ENCODE measurements at places on chromosomes 1 and 21. TPM values are rescaled to one million over a fixed set of nuclear protein-coding genes. Genes with fewer than 3 reads are reported as not detected.

DNA sequence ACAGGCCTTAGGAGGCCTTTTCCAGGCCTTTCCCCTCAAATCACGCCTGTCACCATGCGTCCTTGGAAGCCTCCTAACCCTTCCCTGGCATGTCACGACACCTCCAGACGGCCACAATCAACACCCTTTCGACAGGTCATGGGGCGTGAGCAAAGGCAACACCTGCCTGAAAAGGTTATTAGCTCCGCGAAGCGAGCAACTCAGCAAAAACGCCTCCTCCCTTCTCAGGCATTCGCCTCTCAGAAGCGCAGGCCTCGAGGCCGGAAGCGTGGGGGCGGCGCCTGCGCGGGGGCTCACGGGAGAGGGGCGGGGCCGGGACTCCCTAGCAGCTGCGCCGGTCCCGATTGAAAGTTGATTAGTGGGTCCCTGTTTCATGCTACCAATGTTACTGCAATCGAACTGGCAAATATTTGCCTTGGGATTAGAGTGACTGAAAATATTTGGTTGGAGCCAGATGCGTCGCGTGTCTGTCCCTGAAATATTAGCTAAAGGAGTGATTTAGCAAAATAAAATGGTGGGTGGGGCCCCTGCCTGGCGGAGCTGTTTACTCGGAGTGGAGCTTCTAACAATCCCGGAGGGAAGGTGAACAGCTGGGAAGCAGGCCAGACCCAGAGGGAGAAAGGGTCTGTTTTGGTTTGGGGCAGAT is 44.9 kb downstream of the GFI1 start:
- no peak for DNase-seq

DNA sequence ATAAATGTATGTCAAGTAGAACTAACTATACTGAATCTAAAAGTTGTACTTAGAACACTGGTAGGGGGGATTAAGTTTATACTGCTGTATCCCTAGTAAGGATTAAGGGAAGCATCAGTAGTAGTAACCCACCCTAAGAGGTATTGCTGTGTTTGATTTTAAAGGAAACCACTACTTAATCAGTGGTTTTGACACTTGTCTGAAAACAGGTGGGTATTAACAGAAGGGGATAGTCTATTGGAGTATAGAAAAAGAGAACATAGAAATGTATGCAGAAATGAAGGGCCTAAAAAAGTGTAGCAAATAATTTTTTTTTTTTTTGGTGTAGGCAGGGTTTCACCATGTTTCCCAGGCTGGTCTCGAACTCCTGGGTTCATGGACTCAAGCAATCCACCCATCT is 2.2 kb downstream of the MIGA1 start:
- no peak for DNase-seq

DNA sequence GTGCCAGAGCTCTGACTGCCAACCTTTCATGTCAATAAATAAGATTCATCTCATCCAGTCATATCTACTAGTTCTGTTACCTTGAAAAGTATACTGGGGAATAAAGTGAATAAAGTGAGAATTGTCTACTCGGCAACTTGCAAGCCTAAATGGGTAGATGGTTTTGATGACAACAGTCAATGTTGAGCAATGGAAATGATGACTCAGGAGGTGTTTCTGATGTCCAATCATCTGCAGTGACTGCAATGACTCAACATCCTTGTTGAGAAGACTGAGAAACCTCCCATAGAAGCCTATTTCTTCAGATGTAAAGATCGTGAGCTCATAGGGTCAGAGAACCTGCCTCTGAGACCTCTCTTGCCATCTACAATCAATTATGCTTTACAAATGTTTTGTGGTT is 276.4 kb downstream of the SPATA17 start:
- DNase-seq, result no peak

DNA sequence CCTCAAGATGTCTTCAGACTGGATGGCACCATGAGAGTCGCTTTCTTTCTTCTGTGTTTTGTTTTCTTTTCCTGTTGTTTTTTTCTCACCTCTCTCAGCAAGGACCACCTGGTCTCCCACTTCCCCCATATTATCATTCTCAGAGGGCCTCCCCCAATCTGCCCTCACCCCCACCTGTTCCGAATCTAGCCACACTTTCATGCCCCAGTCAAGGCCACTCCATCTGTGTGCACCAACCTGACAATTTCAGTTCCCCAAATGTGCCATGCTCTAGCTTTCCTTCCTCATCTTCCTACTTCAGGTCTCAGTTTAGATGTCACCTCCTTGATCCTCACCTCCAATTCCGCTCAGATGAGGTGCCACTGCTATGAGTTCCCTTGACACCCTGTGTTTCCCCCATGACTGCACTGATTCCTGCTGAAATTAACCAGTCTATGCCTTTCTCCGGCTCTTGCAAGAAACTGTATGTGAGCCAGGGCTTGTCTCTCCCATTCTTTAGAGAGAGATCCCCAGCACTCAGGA is 146.2 kb downstream of the PLPP3 start:
- DNase-seq, result no peak

GRCh38 chr21:45468051-45468970 is 63.3 kb downstream of the COL18A1 start:
- peak; percentile 24 for DNase-seq

- DNase-seq, result no peak
Measured at GRCh38 chr1:169089776-169090175, 16.7 kb upstream of the ATP1B1 start.

Gene CLCA2
- not detected for total RNA-seq

Gene RNF186
- total RNA-seq, result not detected
